ENCODE measurements at places on chromosomes 2 and 18.
A peak's percentile ranks its signal among the peaks of the same experiment; 100 is the strongest.

GRCh38 chr18:49344096-49344495 is 116.3 kb downstream of the DYM start:
- no peak for DNase-seq

- peak; percentile 72 for DNase-seq
Observed at GRCh38 chr2:205925373-205926337, 160.3 kb downstream of the INO80D start.

DNA sequence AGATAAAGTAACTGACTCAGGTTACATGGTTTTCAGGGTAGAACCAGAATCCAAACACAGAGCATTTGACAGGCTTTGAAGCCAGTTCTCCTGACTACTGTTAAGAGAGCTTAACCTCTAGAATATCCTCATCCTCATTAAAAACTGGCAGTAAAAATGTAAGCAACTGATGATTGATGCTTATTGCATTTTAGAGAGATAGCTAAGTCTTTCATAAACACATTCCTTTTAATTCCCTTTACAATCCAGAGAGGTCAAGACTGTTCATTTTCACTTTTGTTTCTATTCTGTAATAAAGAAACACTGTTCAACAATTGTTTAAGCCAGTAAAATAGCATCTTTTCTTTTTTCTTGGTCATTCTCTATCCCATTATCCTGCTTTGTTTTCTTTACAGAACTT is 53.9 kb upstream of the RAB27B start:
- no peak for DNase-seq

DNA sequence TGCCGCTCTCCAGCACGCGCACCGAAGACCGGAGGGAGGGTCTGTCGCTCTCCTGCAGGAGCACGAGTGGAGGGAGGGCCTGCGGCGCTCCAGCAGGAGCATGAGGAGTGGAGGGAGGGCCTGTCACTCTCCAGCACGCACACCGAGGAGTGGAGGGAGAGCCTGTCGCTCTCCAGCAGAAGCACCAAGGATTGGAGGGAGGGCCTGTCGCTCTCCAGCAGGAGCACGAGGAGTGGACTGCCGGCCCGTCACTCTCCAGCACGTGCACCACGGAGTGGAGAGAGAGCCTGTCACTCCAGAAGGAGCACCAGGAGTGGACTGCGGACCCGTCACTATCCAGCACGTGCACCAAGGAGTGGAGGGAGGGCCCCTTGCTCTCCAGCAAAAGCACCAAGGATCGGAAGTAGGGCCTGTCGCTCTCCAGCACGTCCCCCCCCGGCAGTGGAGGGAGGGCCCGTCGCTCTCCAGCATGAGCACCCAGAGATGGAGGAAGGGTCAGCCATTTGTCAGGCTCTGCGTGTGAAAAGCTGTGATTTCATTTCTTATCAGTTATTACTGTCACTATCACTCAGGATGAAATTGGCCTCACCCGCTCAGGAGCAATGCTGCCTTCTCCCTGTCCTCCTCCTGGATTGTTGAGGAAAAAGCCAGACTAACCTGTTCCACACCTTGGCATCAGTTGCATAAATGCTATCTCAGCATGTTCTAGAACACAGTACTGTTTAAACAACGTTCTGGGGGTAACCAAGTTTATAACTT is 35.9 kb downstream of the ADI1 start:
- DNase-seq, result no peak

DNA sequence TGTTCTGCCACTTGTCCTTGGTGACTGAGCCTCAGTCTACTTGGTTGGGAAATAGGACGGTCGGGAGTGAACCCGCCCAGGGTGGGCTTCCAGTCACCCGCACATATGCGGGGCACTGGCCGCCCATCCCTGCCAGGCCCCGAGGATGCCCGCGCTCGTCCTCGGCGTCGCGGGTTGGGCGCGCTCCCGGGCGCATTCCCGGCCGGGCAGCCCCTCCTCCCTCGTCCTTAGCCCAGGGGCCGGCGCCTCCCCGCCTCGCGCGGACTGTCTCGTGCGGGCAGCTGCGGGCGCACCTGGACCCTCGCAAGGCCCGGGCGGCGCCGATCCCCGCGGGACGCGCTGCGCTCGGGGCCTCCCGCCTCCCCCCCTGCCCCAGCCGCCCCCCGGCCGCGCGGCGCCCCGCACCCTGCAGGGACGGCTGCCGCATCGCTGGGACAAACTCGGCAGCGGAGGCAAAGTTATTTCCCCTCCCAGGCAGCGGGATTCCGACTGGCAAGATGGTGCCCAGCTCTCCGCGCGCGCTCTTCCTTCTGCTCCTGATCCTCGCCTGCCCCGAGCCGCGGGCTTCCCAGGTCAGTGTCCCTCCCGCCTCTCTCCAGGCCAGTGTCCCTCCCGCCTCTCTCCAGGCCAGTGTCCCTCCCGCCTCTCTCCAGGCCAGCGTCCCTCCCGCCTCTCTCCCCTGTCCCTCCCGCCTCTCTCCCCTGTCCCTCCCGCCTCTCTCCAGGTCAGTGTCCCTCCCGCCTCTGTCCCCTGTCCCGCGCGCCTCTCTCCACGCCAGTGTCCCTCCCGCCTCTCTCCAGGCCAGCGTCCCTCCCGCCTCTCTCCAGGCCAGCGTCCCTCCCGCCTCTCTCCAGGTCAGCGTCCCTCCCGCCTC is at the start of gene FBLN7:
Gene FBLN7, plus strand, starts transcription at position 227 of the 874 bp plus-strand sequence. Its CDS starts 271 bp downstream, at position 498.
- no peak for DNase-seq

DNA sequence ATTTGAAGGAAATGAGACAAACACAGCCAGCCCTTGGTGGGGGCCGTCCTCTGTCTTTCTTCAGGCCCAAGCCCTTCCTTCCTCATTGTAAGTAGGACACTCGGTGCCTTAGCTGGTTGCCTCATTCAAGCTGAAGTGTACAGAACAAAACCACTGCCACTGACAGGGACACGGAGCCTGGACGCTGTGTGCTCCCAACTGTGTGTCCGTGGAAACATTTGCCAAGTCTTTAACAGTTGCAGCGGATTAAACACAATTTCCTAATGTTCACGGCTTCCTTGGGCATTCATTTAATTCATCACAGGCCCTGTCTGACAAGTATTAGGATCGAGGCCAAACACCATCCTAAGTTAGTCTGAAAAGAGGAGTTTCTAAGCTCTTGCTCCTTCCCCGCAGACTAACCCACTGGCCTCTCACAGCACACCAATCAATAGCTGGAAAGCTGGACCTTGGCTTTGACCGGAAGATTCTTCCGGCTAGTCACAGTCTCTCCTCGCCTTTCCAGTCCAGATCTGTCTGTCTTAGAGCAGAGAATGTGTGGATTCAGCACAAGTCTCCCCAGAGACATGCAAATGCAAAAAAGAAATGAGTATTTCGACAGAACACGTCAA is 68.7 kb upstream of the ACSL3 start:
- DNase-seq, result no peak

DNA sequence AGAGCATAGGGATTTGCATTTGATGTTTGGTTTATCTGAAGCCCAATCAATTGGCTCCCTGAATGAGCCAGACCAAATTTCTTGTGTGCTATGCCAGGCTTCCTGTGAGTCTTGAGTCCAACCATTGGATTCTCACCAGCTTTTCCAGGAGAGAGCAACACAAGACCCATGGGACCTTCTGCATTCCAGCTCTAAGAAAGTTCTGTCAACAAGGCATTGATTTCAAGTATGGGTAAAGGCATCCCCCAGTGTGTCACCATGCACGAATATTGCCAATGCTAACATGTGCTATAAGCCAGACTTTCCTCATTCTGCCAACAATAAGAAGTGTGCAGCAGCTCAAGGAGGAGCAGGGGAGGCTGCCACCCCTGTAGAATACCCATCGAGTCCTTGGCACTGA is 266.6 kb downstream of the ETAA1 start:
- DNase-seq, result no peak

DNA sequence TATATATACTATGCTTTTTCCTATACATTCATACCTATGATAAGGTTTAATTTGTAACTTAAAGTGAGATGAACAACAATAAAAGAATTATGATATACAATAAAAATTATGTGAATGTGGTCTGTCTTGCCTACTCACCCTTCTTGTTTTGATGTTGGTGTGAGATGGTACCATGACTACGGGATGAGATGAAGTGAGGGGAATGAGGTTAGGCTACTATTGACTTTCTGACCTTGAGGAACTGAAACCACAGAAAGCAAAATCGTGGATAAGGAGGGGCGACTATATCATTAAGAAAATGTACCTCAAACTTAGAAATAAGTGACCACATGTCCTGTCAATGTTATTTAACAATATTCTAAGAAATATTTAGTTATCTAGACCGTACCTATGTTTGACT is 103.9 kb upstream of the PPP1CB start:
- DNase-seq, result no peak

GRCh38 chr2:36697424-36698066 is 1.0 kb downstream of the VIT start:
- DNase-seq, result no peak

- no peak for DNase-seq
Observed at GRCh38 chr2:178479758-178480226, 465 bp upstream of the PLEKHA3 start.

- DNase-seq, result no peak
Observed at GRCh38 chr2:31319406-31320175, 85.6 kb downstream of the EHD3 start.

GRCh38 chr18:63367053-63367953 is at the start of gene KDSR:
KDSR (minus strand) TSS chr18:63367206; CDS start chr18:63367118, 88 bp downstream.
- peak; percentile 96 for DNase-seq

- no peak for DNase-seq
Observed at GRCh38 chr2:58669998-58670397, 428.9 kb upstream of the FANCL start.

DNA sequence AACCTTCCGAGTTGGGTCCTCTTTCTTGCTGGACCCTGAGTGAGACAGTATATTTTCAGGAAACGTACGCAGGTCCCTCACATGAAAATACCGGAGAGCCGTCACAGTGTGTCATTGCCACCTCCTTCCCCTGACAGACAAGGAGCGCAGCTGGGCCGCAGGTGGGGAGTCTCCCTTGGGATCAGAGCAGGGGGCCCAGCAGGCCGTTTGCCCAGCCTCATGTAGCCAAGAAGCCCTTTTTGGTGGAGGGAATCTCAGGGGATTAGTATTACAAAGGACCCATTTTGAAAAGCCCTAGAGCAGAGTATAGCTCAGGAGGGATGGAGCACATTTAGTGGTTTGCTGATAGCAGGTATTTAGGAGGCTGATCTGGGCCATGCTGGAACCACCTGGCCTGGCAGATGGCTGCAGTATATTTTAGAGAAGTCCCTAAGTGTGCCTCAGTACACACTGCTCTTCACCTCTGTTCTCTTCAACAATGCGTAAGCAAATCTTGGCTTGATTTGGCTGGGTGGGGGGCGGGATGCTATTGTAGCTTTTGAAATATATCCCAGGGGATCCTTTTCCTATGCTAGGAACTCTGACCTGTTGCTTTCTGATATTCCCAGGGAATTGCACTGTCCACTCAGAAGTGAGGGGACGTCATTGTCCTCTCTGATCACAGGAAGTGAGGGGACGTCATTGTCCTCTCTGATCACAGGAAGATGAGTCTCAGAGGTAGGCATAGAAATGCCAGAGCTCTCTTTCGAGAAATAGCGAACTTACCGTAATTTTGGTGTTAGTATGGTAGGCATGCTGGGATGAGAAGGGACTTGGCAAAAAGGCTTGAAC is 171.9 kb downstream of the HRH4 start:
- peak; percentile 93 for DNase-seq

- DNase-seq, result peak; percentile 97
Observed at GRCh38 chr2:45889053-45889452, 237.6 kb downstream of the PRKCE start.

- DNase-seq, result no peak
Observed at GRCh38 chr2:72276356-72276755, 128.7 kb upstream of the CYP26B1 start.

- no peak for DNase-seq
Observed at GRCh38 chr2:152523091-152523490, 188.1 kb downstream of the FMNL2 start.

GRCh38 chr2:218680061-218680460 is 8.2 kb downstream of the STK36 start:
- DNase-seq, result no peak

DNA sequence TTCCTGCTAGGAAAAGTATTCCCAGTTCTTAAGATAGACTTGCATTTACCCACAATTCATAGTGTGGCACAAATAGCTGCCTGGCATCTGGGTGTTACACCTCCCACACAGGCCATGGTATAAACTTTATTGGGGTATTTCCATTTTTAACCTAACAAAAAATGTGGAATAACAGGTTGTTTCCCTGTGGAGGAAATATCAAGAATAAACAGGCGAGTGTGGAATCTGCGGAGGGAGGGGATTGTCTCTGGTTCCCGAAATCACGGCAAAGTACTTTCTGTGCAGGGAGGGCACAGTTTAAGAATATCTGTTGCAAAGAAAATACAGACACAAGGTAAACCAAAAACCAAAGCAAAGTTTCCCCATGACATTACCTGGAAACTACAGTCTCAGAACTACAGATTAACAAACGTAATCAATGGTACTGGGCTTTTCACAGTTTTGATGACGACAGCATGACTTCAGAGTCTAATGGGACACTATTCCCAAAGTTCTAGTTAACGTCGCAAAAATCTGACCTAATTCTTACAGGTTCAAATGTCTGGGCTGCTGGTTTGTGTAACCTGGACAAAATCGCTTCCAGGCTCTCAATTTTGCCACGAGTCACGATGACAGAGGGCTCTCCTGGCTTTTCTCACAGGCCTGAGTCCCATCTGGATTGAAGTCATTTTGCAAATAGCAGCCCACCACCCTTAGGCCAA is 1.4 kb downstream of the STARD7 start:
- DNase-seq, result no peak

- DNase-seq, result no peak
Observed at GRCh38 chr2:45944074-45944473, 292.6 kb downstream of the PRKCE start.

DNA sequence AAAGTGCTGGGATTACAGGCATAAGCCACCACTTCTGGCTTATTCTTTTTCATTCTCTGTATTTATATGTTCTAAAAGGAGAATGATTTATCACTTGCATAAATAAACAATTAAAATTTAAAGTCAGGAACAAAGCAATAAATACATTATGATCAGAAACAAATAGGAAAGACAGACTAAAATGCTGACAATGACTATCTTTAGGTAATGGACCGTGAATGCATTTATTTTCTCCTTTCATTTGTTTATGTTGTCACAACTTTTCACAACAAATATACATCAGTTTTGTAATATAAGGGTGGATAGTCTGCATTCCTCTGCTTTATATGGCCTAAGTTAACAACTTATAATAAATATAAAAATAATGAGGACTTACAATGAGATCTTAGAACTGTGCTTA is 199.2 kb upstream of the EPHA4 start:
- no peak for DNase-seq

GRCh38 chr2:100230754-100231153 is 88.4 kb upstream of the AFF3 start:
- DNase-seq, result no peak

GRCh38 chr18:37487400-37487867 is 78.2 kb downstream of the CELF4 start:
- DNase-seq, result no peak

- DNase-seq, result peak; percentile 72
Observed at GRCh38 chr2:181104512-181105115, 124.2 kb downstream of the UBE2E3 start.

DNA sequence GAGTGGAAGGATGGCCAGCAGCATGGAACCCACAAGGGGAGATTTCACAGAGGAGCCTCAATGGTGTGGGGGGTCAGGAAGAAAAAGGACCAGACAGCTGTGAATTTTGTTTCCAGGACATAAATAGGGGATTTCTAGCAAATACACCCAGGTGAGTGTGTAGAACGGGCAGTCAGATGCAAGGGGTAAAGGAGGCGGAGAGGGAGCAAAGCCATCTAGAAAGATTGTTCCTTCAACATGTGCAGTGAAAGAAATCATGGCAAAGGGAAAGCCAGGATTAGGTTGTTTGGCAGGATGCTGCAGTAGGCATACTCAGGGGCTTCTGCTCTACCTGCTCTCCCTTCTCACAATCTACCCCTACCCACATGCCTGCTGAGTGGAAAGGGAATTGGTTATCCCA is 119.4 kb upstream of the EPC2 start:
- no peak for DNase-seq

- DNase-seq, result no peak
Observed at GRCh38 chr2:17879913-17880274, 1.4 kb downstream of the KCNS3 start.
